ENCODE measurements at places on chromosomes 2 and 18.
A peak's percentile ranks its signal among the peaks of the same experiment; 100 is the strongest.

GRCh38 chr2:159145745-159146354, 140.7 kb downstream of the WDSUB1 start:
- no peak for DNase-seq

- DNase-seq: no peak
Observed at GRCh38 chr2:219441451-219442255, 7.0 kb downstream of the SPEG start.

GRCh38 chr2:225381609-225382008, 17.9 kb upstream of the NYAP2 start:
- no peak for DNase-seq

GRCh38 chr2:154693741-154694340, 4.7 kb upstream of the KCNJ3 start:
- no peak for DNase-seq

DNA sequence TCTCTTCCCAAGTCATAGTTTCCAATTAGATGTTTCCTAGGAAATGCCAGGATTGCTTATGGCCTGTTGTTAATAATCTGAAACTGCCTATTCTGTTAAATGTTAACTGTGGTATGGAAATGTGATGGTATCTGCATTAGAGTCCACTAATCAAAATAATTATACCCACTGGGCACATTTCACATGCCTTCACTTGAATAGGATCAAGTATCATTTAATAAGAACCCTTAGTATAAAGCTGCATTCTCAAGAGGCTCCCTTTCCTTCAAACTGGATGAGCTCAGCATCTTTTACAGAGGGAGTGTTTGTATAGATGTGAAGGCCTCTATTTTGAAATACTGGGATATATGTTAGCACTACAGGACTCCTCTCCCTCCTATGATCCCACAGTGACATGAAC, 477.2 kb upstream of the VRK2 start:
- DNase-seq: no peak

DNA sequence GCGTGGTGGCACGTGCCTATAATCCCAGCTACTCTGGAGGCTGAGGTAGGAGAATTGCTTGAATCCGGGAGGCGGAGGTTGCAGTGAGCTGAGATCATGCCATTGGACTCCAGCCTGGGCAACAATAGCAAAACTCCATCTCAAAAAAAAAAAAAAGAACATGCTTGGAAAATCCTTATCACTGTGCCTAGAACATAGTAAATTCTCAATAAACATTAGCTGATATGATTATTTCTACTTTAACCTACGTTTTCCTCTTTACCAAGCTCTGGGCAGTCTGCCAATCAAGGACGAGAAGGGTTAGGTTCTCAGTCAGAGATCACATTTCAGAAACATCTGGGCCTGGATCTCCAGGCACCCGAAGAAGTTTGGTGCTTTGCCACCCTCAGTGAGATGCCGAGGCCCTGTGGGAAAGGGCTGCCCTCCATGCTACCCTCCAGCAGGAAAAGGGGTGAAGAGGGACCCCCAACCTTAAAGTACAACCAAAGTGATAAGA, 107.7 kb downstream of the BCL11A start:
- DNase-seq: peak; percentile 49

- DNase-seq: no peak
Observed at GRCh38 chr18:6561016-6561415, 146.3 kb upstream of the L3MBTL4 start.

- DNase-seq: no peak
Observed at GRCh38 chr2:166727095-166727494, 161.2 kb upstream of the XIRP2 start.

Measured in brain pericyte (primary cell).